ENCODE measurements at places on chromosomes 3 and 15. TPM values are rescaled to one million over a fixed set of nuclear protein-coding genes. Genes with fewer than 3 reads are reported as not detected.

- no peak for DNase-seq
Observed at GRCh38 chr3:16174389-16174788, at the start of gene GALNT15. TSS of gene GALNT15 (plus strand) at chr3:16174680. CDS start at chr3:16175152, 472 bp downstream.

- DNase-seq: no peak
Observed at GRCh38 chr3:155631323-155632019, 113.4 kb downstream of the PLCH1 start.

DNA sequence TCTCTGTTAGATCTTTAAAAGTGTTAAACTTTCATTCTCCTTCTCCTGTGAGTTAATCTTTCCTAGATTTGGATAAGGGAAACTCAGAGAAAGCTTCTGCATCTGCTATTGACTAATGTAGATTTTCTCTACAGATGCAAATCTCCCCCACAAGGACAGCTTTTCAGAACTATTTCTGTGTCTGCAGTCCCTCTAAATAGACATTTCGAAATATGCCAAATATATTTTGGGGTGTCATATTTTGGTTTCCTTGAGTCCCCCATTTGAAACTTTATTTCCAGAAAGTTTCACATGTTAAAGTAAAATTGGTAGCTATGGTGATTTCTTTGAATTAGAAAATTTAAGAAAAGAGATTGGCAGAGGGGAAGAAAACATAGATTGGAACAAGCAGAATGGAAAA is 852.3 kb upstream of the ALCAM start:
- no peak for DNase-seq

- no peak for DNase-seq
Observed at GRCh38 chr3:167814441-167814951, 79.0 kb downstream of the SERPINI1 start.

- peak; percentile 62 for DNase-seq
Observed at GRCh38 chr15:33722005-33722672, 246.2 kb upstream of the CHRM5 start.

GRCh38 chr15:69561071-69561784 is 108.6 kb downstream of the RPLP1 start:
- DNase-seq: no peak

DNA sequence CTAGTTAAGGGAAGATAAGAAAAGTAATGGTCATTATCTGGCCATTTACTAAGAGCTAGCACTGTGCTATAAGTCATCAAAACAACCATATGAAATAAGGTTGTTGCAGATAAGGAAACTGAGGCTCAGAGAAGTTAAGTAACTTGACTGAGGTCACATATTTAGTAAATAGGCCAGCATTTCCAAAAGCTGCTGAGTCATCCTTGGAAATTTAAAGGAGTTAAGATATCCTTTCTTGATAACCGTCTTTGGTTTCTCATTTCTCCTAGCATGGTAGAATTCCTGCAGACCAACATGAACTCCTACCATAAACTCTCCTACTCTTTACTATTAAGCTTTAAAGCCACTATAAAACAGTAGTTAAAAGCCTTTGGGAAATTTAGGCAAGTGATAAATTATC is 85.0 kb upstream of the PDZRN3 start:
- no peak for DNase-seq

- DNase-seq: no peak
Observed at GRCh38 chr3:51378065-51378464, 7.0 kb upstream of the MANF start.

- no peak for DNase-seq
Observed at GRCh38 chr15:59329570-59330350, 42.9 kb downstream of the MYO1E start.

DNA sequence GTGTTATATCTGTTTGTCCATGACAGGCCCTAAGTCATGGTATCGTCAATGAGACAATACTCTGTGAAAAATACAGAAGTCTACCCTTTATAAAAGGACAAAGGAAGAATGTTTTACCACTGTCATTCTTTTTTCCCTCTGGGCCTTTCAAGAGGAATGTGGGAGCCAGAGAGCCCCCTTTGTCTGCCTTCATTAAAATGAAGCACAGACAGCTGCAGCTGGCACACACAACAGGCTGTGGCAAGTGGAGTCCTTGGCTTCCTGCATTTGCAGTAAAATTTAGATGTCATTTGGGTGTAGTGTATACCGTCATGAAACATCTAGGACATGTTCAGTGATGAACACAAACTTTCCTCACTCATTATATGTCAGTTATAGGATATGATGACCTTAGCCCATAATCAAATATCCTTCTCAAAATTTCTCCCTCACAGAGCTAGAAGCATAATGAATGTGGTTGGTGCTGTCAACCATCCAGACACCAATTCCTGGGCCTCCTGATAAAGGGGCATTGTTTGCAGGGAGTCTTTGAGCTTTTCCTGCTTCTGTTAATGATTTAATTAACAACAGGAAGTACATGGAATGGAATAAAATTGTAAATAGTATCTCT is 76.4 kb downstream of the DHX36 start:
- no peak for DNase-seq

DNA sequence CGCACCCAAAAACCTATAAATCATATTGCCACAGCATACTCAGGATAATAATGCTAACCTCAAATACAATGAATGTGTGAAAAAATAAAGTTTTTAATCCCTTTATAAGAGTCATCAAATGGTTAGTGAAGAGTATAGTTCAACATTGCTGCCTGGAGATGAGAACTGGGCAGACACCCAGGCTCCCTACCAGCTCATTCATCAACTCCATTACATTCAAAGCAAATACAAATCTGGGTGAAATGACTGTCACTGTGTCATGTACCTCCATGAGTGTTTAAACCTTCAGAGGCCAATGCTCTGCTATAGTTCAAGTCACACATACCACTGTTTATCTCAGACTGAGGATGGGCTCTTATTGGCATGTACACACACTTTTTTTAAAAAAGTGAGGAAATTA is 167.2 kb upstream of the KCNMB2 start:
- DNase-seq: no peak

GRCh38 chr15:39548561-39548960 is 32.3 kb upstream of the THBS1 start:
- DNase-seq: no peak

DNA sequence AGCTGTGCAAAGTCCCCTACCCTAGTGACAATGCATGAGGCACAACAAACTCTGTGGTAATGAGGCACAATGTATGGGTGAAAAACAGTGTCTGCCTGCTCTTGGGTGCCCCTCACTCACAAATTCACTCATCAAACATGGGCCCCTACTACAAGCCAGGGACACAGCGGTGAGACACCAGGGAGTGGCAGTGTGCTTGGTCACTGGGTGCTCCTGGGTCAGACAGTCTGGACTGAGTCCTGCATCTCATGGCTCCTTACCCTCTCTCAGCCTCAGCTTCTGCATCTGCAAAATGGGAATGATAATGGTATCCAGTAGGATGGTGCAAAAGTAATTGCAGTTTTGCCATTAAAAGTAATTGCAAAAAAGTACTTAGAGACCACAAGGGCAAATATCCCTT is 184.7 kb downstream of the MEGF11 start:
- DNase-seq: no peak

GRCh38 chr3:157832588-157832987 is 273.6 kb downstream of the SHOX2 start:
- DNase-seq: no peak

- DNase-seq: no peak
Observed at GRCh38 chr3:52388348-52388821, 56.5 kb downstream of the SEMA3G start.

DNA sequence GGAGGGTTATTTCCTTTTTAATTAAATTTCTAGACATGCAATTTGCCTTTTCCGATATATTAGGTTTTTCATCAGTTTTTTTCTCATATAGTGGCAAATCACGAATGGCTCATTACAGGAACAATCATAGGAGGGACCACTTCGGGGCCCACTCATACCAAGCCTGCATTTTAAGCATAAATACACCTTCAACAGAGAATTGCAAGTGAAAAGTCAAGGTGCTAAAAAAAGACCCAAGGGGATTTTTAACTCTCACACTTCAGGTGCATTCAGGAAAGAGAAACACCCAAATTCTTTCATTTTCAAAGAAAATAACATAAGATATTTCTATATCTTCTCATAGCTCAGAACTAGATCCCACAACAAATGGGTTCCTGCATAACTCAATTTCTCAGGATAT is 979.6 kb upstream of the NR2F2 start:
- no peak for DNase-seq

DNA sequence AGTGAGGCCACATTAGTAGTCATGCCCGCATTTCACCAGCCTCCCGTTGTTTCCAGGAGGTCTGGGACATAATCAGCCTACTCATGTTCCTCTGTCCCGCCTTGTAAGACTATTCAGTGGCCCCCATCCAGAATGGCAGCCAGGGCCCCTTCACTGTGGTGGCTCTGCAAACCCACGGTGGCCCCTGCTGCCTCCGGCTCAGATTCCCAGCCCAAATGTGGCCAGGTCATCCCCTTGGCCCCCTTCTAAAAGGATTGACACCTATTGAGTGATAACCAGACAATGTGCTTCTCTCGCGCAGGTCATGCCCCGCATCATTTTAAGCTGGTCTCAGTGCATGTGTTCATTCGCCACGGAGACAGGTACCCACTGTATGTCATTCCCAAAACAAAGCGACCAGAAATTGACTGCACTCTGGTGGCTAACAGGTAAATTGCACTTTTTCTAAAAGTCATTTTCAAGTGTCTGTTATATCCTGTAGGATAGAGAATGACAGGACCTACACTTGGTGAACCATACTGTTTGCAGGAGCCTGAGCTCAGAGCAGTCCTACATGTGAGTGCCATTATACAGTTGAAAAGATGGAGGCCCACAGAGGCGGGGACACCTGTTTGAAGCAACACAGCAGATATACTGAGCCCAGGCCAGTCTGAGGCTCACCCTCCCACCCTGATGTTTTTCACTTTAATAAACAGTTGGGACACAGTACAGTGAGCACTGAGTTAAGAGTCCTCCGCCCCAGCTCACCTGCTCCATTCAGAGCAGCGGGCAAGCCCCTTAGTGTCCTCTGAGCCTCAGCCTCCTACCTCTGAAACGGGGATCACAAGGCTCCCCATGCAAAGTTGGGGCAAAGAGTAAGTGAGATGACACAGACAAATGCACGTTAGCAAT is 47.7 kb downstream of the PXYLP1 start:
- peak; percentile 38 for DNase-seq

DNA sequence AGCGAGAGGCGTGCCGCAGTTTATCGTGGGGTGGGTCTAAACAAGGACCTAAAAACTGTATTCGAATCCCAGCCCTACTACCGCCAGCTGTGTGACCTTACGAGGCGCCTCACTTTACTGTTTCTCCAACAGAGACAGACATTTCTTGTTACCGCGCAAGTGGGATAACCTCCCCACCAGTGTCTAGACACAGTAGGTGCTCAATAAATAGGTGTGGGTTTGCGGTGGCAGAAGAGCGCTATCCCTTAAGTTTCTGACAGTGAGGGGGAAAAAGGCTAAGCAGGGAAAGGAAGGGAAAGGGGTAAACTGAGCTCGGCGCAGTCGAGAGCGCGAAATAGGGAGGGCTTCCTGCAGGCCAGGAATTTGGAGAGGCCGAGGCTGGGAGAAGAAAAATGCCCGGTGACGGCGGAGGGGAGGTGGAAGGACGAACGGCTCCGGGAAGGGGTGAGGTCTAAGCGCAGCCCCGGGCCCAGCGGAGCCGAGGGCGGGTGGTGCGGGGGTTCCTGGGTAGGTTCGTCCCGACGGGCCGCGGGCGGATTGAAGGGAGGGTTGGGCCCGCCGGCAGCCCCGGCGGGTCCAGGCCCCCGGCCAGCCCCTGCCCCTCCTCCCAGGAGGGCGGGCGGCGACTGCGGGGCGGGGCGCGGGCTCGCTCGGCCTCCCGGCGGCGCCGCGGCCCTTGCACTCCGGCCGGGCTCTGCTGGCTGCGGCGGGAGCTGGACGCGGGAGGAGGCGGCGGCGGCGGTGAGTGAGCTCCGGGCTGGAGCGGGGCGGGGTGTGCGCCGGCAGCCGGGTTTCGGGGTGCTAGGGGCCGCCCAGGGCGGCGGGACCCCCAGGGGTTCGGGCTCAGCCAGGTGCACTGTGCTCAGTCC is at the start of gene CGNL1:
Gene CGNL1 (plus strand): TSS at position 679 of the 869 bp plus-strand sequence. CDS start 61,495 bp downstream, outside the sequence.
- no peak for DNase-seq

- peak; percentile 53 for DNase-seq
Observed at GRCh38 chr15:80977627-80978036, 12.0 kb downstream of the MESD start.

- no peak for DNase-seq
Observed at GRCh38 chr3:160130950-160131349, 94.3 kb upstream of the C3orf80 start.

DNA sequence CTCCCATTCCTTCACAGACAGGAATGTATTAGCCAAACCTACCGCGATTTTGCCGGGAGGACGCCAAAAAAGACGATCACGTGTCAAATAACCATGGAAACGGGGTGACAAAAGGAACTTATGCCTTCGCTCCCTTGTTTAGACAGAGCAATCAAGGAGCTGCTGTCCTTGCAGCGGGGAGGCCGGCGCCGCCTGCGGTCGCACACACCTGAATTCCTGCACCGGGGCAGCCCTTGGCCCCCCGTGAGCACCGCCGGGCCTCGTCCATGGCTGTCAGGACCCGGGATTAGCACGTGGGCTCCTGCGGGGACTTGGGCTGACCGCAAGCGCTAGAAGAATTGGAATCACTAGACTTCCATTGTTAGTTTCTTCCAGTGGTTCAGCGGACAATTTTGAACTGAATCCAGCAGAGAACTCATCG is 193.1 kb downstream of the SHQ1 start:
- no peak for DNase-seq

DNA sequence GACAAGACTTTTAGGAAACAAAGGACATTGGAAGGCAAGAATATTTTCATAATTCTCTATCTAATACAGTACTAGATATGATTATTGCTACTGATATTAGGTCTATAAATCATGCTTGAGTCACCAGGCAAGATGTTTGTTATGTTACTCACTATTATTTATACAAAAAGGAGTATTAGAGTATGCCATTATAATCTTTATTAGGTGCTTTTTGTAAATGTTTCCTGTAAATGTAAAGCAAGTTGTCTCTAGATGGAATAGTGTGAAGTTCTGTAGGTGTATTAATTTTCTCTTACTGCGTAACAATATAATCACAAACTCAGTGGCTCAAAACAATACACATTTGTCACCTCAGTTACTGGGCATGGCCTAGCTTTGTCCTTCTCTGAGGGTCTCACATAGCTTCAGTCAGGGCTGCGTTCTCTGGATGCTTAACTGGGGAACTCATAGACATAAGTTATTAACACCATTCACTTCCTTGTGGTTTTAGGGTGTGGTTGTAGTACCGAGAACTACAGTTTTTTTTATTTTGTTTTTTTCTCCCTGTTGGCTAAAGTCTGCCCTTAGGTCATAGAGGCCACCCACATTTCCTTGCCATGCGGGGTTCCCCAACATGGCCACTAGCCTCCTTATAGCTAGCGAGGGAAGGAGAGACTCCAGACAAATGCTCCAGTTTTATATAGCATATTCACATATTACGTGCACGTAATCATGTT is 20.3 kb upstream of the MAP3K13 start:
- no peak for DNase-seq

ADAMTS17 gene
- total RNA-seq: 0.10 TPM

BLM gene
- total RNA-seq: 17.4 TPM

ANAPC13 gene
- total RNA-seq: 26.7 TPM

IMPG2 gene
- 0.44 TPM for total RNA-seq

MST1R gene
- total RNA-seq: 2.4 TPM

NDN gene
- not detected for total RNA-seq

SEMA3G gene
- total RNA-seq: 0.27 TPM

ADCY5 gene
- not detected for total RNA-seq

FBXW12 gene
- total RNA-seq: not detected

CACNA2D2 gene
- 0.85 TPM for total RNA-seq

TM4SF4 gene
- total RNA-seq: not detected

Data from B cell (primary cell).